ENCODE measurements at places on chromosomes 1 and 21.

DNA sequence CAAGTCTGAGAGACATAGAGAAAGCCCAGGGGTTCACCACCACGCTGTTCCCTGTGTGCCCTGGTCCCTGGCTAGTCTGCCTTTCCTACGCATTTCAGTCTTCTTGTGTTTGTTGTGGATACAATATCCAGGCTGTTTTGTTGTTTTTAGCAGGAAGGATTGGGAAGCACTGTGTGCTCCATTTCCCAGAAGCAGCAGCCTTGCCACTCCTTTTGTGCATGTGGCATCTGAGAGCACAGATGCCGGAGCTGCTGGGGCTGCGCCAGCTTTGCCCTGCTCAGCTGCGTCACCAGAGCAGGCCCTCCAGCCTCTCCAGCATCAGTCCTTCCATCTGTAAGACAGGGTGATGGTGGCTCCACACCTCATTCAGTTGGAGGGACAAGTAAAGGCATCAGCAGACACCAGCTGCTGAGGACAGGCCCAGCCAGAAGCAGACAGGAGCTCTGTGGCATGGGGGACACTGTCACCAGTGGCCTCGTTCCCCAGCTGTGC, 94.4 kb upstream of the COL6A1 start:
- DNase-seq, result no peak

DNA sequence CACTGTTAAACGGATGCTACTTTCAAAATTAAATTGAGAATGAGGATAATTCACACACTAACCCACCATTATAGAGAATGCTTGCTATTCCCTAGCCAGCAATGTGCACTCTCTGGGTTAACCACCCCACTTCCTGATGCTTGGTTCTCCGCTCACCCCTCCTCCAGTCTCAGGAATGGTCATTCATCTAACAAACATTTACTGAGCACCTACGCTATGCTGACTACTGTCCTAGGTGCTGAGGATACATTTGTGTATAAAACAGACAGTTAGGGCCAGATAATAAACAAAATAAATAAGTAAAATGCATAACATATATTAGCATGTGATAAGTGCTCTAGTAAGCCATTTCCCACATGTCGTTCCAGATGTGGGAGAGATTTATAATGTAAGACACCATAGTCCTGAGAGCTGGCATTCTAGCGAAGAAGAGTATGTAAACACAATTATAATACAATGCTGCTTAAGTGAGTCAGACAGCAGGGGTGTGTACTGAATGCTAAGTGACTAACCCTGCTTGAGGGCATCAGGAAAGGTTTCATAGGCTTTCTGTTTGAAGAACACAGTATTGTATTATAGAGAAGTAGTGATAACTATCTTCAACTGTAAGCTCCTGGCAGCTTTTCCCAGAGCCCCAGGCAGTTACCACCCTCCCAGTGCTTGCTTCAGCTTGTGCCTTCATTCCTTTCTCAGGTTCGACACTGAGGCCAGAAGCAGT, 126.7 kb upstream of the CACHD1 start:
- DNase-seq, result no peak

DNA sequence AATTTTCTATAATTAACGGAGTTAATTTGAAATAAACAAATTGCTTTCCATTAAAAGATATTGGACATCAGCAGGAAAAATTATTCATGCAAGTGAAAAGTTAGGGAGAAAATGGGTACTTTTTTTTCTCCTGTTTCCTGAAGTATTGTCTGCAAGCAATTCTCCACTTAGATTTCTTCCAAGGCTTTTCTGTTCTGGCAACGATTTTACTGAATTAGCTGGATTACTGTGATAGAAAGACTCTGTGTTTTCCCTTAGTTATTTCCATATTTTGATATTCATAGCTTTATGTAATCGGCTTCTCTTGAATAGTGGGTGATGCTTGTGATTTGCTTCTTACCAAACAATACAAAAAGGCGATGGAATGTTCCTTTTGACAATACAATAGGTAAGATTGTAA, 1333.9 kb downstream of the AMY1C start:
- DNase-seq, result no peak

- no peak for DNase-seq
Observed at GRCh38 chr21:42991992-42992740, 17.8 kb downstream of the PKNOX1 start.

GRCh38 chr1:30518696-30519095, 204.7 kb downstream of the MATN1 start:
- no peak for DNase-seq

- no peak for DNase-seq
Observed at GRCh38 chr1:163055531-163055930, 13.6 kb upstream of the RGS4 start.

DNA sequence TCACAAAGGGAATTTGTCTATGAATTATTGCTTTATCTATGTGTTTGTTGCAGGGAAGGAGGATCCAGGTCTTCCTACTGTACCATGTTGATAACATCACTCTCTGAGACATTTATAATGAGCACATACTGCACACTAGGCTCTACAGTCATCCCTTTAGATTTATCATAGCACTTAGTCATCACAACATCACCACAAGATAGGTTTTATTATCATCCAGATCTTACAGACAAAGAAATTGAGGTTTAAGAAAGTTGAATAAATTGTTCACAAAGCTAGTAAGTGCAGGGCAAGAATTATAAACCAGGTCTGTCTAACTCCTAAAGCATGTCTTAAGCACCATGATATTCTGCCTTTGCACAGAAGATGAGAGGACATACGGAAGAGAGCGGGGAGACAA, 121.1 kb upstream of the ST6GALNAC5 start:
- DNase-seq, result no peak

DNA sequence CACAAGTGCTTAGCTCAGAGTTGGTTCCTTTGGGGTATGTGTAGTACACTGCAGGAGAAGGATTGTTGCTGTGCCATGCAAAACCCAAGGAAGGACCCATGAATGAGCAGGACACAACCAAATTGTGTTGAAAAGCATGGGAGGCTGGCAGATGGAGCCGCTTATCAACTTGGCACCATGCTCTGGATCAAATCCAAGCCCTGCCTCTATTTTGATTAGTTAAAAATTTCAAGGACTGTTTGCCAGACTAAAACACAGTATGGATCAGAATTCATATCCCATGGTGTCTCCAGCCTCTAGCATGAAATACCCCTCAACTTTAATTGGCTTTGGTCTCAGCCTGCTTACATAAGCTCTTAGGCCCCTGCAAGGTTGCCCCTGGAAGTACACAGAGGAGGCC, 27.8 kb downstream of the CCDC185 start:
- peak; percentile 55 for DNase-seq

DNA sequence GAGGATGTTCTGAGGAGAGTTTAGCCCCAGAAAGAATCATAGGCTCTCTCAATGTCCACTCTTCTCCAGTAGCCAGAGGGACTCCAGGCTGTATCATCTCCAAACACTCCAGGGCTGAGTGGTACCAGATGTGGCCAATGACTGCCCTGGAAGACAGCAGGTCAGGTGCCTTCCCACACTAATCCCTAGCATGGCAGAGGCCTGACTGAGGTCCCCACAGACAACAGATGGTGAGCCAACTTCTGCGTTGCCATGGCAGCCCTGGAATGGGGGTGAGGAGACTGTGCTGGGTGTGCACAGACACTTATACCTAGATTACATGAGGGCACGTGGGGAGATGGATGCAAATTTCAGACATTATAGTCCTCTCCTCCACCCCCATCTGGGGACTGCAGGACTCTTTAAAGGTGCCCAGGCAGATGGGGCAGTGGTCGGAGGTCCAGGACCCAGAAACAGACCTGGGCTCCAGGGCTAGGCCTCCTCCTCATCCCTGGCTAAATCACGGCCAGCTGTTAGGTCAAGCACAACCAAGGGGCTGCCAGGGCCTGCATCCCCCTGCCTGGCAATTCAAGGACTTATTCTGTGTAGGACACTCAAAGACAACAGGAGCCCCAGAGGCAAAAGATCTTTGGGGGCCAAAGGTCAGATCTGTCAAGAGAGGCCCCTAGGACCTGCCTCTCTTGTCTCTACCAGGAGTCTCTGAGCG, 42.9 kb downstream of the CAMK2N1 start:
- no peak for DNase-seq

GRCh38 chr1:168683871-168684270, 45.1 kb downstream of the DPT start:
- DNase-seq, result no peak

GRCh38 chr21:41970751-41971653, 17.2 kb upstream of the C2CD2 start:
- no peak for DNase-seq

DNA sequence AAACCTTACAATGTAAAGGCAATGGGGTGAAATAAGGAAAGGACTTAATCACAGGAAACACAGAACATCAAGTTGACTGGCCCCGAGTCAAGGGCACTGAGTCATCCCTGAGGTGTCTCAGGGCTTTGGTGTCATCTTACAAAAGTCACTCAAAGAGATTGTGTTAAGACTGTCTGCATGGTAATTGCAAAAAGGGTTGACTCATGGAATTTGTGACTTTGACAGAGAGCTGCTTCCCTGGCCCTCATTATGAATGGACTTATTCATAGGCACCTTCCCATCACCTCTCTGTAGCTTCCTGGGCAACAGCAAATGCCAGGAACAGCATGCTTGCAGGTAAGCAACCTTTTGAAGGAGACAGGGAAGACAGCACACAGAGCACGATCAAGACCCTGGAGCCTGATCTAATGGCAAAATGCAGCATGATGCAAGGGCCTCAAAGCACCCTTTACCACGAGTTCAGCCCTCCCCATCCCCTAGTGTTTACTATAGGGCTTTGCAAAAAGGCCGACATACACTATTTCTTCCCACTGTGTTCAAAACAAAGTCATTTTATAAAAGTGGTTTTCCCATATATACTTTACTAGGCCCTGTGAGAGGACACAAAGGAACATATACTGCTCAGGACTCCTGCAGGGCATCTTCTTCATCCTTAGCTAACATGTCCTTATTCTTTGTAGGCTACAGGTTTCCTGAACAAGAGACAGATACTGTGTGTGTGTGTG, 17.1 kb downstream of the ZP4 start:
- DNase-seq, result peak; percentile 13

DNA sequence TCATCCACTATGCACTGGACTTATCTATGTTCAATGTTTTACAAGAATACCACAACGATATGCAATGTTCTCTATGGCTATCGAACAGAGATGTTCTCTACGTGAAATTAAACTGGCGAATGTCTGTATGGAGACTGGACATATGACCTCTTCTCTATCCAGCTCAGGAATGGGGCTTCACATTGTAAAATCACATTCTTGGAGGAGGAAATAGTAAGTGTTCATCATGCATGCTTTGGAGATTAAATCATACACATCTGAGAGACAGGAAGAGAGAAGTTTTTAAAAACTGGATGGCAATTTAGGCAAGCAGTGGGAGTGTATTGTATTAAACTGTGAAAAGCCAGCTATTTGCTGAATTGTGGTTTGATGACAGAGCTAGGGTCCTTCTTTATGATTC, 47.9 kb upstream of the RGL1 start:
- no peak for DNase-seq

DNA sequence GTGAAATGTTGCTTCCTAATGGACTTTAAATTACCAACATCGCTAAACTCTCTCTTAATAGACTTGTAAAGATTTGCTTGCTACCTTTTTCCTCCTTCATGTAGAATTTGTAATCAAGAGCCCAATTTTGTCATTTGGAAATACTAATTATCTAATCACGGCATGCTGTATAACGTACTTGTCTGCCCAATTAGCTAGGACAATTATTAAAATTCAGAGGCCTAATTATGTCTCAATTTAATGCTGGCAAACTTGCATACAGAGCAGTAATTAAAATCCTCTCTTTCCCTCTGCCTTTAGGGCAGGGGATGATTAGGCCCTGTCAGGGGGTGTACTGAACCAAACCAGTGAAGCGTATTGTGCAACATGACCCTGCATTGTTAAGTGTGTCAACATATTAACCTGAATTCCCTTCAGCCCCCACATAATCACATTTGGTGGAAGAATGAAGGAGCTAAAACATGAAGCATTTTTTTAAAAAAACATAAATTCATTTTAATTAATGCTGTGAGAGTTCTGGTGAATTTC, 137.4 kb upstream of the BARHL2 start:
- no peak for DNase-seq

GRCh38 chr21:31846690-31847089, 26.1 kb upstream of the HUNK start:
- no peak for DNase-seq

DNA sequence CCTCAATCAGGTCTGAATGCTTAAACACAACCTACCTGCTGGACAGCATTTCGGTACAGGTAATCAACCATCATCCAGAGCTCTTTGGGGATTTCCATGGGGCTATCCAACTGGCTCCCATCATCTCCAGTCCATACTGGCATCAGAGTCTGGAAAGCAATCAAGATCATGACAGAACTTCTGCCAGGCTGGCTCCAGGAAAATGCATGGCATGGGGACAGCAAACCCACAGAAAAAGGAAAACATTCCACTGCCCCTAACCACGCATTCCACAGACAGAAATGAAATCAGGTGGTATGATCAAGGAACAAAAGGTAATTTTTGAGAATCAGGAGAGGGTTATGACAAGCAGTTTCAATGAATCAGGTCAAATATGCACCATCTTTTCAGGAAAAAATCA, 9.1 kb upstream of the MTF1 start:
- DNase-seq, result no peak

DNA sequence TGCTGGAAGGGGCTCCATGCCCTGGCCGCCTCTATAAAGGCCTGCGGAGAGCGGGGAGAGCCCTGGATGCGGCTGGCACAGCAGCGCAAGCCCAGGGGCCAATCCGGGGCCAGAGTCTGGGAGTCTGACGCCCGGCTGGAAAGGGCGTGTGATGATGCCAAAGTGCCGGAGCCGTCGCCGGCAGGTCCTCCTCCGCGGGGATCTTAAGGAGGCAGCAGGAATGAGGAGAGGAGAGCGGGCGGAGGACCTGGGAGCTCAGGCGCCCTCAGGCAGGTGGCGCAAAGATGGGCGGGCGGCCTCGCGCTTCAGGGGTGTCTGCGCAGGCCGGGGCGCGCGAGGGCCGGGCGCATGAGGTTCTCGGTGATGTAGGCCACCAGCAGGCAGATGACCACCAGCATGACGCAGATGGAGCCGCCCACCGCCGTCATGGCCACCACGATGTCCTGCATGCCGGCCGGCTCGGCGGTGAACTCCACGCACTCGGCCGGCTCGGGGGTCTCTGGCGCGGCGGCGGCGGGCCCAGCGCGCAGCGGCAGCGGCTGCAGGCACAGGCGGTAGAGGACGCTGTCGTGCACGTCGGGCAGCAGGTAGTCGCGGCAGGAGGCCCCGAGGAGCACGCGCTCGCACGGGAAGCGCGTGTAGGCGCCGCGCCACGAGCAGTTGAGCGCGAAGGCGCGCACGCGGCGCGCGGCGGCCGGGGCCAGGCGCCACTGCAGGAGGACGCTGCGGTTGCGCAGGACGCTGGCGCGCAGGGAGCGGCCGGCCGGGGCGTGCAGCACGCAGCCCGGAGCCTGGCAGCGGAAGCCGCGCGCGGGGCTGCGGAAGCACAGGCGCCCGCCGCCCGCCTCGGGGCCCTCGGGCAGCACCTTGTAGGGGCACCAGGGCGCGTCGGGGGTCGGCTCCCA, 653 bp downstream of the FNDC10 start:
- peak; percentile 62 for DNase-seq

DNA sequence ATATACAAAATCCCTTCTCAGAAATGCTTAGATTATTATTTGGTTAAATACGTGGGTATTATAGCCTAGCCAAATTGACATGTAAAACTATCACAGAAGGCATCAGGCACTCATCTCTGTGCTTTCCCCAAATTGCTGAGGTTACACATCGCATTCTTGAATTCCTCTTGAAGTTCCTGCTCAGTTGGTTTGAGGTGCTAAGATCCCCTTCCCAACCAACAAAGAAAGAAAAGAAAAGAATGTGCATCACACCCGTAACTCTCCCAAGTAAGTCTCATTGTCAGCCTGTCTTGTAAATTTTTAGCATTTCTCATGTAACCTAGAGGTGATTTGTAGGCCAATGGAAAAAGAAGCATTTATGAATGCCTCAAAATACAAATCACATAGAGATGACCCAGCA, 539.2 kb upstream of the PRMT6 start:
- DNase-seq, result no peak
